Osteocyte (in vitro differentiated cells): ENCODE measurements at places on chromosomes 7 and 10. TPM values are rescaled to one million over a fixed set of nuclear protein-coding genes. Genes with fewer than 3 reads are reported as not detected.

Gene SMARCD3
- 88.7 and 96.9 TPM in 2 replicates for total RNA-seq

Gene AQP1
- total RNA-seq, result 6.0 and 6.7 TPM in 2 replicates

Gene ASCC1
- total RNA-seq, result 39.1 and 40.6 TPM in 2 replicates

Gene LRGUK
- 0.13 and 0.30 TPM in 2 replicates for total RNA-seq
